ENCODE measurements at places on chromosomes 1 and 21.

DNA sequence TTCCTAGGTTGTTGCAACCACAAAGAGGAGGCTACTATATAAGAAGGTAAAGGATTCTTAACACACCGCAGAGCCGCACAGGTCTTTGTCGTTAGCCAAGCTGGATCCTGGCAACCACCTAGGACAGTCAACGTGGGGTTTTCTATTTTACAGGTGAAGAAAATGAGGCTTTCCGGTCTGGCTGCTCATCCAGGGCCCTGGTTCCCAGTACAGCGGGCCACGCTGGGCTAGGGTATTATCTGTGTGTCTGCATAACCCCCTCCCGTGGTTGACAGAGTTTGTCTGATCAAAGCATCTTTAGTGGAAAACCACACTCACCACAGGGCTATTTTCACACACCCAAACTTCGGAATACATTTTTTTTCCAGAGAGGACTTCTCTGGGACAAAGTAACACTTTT lies 39.0 kb upstream of the PDE9A start:
- no peak for DNase-seq

DNA sequence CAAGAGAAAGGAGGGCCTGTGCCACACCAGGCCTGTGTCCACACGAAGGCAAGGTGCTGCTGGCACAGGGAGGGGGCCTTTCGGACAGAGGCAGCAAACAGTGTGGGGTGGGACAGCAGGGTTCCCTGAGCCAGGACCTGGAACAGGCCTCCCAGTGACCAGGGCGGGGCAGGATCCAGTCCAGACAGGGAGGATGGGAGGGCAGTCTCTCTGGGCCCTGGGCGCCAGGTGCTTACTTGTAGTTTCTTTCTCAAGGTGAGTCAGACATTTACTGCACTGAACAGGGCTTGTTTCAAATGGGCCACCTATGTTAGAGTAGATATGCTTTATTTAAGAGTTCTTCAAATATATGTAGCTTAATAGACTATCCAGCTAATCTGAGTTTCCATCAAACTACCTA lies 52.8 kb upstream of the STUM start:
- no peak for DNase-seq

DNA sequence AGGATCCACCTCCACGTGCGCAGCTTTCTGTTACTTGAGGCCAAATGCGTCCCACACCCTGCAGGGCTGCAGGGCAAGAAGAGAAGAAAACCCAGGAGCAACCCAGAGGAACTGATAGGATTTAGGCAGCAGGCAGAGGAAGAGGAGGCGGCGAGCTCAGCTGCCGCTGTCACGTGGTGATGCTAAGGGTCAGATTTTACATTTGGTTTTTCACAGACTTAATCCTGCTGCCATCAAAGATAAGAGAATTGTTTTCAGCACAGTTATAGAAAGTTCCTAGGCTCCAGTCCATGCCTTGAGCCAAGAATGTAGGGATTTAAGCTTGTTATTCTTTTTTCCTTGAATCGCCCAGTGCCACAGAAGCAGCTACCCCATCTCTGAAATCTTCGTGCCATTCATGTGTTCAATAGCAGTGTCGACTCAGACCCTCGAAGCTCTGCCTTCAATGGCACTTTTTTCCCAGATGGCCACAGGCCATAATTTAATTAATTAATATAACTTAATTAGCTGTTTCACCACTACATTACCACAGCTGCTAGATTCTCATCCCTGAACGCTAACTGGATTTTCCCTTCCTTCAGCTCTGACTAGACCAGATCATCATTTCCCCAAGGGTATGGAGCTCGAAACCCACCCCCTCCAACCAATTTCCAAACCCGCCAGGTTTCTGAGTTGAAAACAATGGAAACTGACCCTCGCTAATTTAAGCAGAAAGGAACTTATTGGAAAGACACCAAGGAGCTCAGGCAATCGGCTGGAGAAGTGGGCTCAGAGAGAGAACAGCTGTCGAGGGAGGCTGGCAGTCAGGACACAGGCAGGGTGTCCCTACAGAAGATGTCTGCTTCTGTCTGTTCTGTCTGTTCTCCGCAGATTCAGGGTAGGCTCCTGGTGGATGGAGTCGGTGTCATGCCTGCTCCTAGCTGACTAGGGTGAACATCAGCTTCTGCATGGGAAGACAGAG lies 36.2 kb downstream of the LDLRAP1 start:
- no peak for DNase-seq

DNA sequence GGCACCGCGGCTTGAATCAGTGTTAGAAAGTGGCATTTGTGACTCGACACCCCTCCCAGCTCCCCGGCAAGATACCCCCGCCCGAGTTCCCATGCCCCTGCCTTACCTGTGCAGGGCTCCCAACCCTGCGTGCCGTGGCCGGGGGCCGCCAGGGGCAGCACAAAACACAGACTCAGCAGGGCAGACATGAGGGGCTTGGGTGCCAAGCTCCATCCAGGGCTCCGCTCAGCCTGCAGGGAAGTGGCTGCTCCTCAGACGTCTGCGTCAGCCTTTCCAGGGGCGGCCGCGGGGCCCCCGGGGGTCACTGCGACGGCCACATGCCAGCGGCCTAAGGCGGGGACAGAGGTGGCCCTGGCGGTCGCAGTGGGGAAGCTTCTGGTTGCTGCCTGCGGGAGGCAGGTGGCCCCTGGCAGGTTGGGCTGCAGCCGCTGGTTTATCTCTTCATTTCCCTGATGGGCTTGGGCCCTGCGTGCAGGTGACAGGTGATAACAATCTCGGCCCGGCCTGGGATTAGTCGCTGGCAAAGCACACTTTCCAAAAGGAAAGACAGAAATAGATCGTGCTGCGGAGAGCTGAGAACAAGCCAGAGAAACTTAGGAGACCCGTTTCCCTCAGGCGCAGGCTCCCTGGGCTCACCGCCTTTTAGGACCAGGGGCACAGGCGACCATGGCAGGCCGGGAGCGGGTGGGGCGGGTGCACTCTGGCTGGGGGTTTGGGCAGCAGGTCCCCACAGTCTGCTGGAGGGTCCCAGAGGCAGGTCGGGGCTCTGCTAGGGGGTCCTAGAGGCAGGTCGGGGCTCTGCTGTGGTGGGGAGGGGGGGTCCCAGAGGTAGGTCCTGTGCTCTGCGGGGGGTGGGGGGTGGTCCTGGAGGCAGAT lies at the start of gene TSPEAR:
TSS of gene TSPEAR (minus strand) at position 246 of the 876 bp plus-strand sequence. CDS start at position 188, 58 bp downstream.
- DNase-seq, result no peak

GRCh38 chr1:150005606-150006005 lies 4.9 kb downstream of the OTUD7B start:
- no peak for DNase-seq

Data from HL-60 (cell line).